NCI-H2081 treated with DMSO at 0.1 percent for 48 hours (cell line): ENCODE measurements at places on chromosomes 2 and 18.

DNA sequence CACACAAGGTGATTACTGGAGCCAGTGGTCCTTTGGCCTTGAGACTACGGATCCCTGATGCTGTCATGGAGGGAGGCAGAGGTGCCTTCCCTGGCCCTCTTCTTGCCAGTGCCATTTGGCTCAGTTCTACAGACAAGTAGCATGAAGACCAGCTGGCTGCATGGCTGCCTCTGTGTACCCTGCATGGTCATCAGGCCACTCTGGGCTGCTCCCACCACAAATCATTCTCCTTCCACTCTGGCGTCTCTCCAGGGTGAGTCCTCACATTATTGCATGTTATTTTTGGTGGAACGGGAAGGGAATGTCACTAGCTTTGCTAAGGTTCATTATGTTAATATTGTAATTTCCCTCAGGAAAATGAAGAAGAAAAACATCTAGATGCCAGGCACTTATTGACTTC is 229.8 kb downstream of the VAPA start:
- no peak for DNase-seq

GRCh38 chr2:53028225-53028624 is 739.4 kb upstream of the CHAC2 start:
- DNase-seq, result no peak

DNA sequence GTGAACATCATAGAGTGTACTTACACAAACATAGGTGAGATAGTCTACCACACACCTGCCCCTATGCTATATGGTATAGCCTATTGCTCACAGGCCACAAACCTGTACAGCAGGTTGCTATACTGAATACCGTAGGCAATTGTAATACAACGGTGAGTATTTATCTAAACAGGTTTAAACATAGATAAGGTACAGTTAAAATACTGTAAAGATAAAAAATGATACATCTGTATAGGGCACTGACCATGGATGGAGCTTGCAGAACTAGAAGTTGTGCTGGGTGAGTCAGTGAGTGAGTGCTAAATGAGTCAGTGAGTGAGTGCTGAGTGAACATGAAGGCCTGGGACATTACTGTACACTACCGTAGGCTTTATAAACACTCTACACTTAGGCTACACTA is 267.0 kb upstream of the HS6ST1 start:
- no peak for DNase-seq

GRCh38 chr2:73269686-73270465 is 14.4 kb downstream of the FBXO41 start:
- DNase-seq, result no peak

- DNase-seq, result no peak
These were observed 136.8 kb downstream of the MEP1B start for GRCh38 chr18:32326450-32327308.

DNA sequence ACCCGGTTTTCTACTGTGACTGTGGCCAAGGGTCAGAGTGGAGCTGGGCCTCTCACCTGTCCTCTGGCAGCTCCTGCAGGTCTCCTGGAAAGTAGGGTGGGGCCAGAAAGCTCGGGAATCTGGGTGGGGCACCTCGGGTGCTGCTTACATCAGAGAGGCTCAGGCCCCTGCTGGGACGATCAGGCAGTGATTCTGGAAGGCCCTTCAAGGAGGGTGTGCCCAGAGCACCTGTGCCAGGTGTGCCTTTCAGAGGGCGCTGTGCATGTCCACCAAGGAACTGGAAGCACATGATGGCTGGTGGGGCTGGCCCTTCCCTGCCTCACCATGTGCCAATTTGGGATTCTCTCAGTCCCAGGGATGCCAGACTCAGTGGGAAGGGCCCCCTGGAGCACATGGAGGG is 44.0 kb downstream of the ATP6V1C2 start:
- DNase-seq, result no peak

DNA sequence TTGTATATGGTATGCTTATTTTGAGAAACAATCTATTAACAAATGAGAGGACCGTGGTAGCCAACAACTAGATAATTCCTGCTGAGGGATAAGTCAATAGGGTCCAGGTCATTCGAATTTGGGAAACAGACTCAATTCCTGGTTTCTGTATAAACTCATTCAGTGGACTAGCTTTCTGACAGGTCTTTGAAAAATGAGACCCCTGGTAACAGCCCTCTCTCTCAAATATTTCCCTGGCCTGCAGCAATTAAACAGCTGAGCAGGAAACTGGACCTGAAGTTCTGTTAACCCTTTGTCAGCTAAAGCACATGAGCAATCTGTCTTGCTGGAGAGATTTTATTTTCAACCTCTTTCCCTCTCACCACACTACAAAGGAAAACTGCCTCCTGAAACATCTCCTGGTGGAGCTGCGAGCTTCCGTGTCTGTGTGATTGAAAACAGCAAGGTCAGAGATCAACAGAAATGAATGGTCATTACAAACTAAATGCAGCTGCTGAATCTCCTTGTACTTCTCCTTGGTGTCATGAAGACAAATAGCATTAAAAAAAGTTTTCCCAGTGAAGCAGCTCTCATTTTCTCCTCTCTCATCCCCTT is 70.3 kb upstream of the CCDC85A start:
- DNase-seq, result no peak
